Activated naive CD4-positive, alpha-beta T cell (primary cell): ENCODE measurements at places on chromosomes 4 and X.

GRCh38 chr4:119490335-119490734, 138.3 kb downstream of the PDE5A start:
- no peak for DNase-seq

- DNase-seq, result no peak
Measured at GRCh38 chr4:183773790-183774189, 114.7 kb downstream of the TRAPPC11 start.

GRCh38 chr4:185207466-185207865, 1.9 kb upstream of the SNX25 start:
- DNase-seq, result no peak

GRCh38 chrX:152817078-152817764, 13.3 kb downstream of the CETN2 start:
- DNase-seq, result no peak

DNA sequence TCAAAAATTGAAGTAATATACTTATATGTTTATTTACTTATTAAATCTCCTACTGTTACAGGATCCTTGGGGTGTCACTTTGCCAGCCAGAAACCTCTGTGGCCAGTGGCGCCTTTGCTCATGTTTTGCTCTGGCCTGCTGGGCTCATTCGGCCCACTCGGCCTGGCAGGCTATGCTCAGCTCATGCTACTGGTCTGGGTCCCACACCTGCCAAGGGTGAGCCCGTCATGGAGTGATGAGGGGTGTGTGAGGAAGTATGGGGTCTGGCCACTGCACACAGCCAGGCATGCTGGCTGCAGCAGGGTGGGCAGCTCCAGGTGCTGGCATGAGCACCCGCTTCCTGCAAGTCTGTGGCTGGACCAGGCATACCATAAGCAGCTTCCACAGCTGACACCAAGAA, 25.1 kb downstream of the ADH7 start:
- no peak for DNase-seq

DNA sequence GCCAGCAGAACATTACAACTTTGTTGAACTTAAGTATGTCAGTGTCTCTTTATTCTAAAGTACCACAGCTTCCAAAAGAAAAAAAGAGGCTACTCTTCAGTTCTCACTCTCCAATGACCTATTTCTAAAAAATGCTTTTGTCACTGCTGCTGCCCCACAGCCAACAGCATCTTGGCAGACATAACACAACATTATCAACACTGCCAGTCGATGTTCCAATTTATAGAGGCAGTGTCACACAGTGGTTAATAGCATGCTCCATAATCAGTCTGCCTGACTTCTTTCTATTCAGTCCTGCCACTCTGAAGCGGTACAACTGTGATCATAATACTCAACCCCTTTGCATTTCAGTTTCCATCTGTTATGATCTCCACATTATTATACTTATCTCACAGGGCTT, 69.2 kb downstream of the PLS3 start:
- no peak for DNase-seq

DNA sequence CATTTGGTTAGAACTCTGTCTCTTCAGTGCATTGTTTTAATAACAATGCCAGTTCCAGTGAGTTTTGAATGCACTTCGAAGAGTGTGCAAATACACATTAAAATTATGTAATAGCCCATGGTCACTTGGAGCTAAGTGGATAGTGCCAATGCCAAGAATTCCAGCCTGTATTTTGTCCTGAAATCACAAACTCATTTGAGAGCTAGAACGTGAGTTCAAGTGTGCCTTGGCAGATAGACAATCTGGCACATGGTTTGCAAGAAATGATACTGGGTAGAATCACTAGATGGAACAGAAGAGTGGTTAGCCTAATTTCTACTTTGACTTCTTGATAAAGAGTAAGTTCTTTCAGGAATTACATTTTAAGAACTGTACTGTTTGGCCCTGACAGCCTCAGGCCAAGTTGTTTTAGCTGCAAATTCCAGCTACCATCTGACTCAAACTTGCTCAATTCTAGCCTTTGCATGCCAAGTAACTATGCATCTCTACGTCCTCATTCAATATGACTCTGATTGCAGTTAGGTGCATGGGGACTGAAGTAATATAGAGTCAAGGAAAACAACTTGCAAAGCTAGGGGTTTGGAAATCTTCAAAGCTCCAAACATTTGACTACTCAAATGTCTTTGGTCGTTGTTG, 131.9 kb upstream of the SMIM31 start:
- DNase-seq, result no peak

- peak; percentile 1 for DNase-seq
Measured at GRCh38 chrX:13747836-13748235, 13.3 kb downstream of the OFD1 start.

GRCh38 chrX:152844256-152844655, 13.4 kb downstream of the NSDHL start:
- DNase-seq, result no peak

DNA sequence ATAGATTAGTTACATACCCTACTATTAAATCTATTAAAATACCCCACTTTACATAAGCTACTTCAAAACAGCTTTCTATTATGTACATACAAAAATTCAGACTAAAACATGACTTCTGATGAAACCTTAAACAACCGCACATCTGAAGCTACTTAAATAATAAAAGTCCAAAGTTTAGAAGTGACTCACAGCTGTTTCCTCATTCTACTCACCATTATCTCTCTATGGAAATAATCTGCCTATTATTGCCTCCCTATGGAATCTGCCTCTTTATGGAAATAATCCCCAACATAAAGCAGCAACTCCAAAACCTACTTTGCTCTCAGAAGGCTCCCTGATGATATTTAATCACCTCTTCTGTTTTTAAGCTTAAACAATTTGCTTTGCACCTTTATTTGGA, 15.7 kb upstream of the BANK1 start:
- DNase-seq, result no peak

GRCh38 chrX:137031517-137032340, 2.1 kb downstream of the GPR101 start:
- DNase-seq, result no peak

DNA sequence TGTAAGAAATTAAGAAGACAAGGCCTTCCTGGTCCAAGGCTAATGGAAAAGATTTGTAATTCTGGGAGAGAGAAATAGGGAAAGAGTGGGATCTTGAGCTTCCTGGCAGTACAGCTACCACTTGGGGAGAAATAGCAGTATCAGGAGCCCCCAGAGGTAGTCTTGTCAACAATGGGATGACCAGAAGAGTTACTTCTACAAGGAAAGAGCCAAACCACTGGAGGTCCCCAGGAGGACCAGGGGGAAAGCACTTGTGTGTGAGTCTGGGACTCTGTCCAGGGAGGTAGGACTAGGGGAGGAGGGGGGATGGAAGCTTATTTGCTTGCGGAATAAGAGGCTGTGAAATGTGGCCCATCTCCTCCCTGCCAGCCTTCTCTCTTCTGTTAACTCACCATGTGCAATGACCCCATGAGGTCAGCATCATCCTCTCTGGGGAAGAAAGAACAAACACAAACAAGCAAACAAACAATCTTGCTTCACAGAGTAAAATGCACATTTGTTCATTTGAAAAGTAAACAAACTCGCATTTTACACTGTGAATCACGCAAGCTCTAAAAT, 160.1 kb downstream of the STK32B start:
- DNase-seq, result no peak

DNA sequence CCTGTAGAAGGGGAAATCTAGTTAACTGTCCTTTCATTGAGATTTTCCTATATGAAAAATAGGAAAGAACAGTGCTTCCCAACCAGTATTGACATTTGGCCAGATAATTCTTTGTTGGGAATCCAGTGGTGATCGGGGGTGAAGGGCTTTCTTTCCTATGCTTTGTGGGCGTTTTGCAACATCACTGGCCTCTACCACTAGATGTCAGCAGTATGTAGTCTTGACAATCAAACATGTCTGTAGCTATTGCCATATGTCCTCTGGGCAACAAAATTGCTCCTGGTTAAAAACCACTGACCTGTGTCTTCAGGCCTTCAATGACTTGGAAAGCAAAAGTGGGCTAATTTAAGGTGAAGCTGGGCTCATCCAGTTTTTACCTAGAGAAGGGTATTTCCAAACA, 658.5 kb downstream of the DACH2 start:
- no peak for DNase-seq

GRCh38 chr4:90127706-90128345, 632 bp downstream of the CCSER1 start:
- no peak for DNase-seq

- no peak for DNase-seq
Measured at GRCh38 chr4:36997727-36998126, 246.8 kb upstream of the NWD2 start.

GRCh38 chr4:15893962-15894361, 44.6 kb downstream of the FGFBP1 start:
- DNase-seq, result no peak

DNA sequence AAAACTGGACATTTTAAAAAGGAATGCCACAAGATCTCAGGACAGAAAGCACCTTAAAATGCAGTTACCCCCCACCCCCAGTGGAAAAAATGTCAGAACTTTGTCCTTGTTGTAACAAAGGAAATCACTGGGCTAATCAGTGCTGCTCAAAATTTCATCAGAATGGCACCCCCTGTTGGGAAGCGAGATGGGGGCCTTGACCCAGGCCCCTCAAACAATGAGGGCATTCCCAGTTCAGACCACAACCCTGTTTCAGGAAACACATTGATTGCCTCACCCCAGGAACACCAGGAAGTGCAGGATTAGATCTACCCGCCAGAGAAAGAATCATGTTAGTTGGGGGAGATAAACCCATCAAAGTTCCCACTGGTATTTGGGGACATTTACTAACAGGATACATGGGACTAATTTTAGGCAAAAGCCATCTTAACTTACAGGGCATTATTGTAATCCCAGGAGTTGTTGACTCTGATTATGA, 16.4 kb downstream of the SPIN2B start:
- no peak for DNase-seq

DNA sequence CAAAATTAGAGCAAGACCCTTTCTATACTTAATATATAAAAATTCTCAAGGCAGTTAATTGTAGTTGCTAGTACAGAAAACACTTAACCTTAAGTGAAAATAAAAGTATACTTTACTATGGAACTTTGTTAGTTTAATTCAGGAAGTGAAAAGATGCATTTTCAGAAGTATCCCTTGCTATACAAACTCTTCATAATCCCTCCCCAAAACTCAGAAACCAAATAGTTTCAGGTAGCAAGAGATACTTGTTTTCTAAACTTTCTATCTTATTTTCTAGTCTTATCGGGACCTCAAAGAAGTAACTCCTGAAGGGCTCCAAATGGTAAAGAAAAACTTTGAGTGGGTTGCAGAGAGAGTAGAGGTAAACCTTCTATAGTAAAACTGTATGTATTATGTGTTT, 14.3 kb downstream of the PAICS start:
- no peak for DNase-seq

DNA sequence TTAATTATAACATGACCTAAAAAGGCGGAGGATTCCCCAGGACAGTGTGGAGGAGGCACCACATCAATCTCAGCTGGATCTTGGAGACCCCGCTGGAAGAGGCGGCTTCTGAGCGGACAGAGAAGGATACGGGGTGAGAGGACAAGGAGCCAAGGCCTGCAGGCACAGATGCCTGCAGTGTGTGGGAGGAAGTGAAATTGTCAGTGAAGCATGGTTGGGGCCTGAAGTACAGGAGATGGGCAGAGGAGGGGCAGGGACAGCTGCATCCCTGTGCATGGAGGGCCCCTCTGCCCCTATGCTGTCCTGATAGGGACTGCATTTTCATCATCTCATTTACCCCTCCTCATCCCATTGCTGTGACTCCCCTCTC, 1.7 kb upstream of the SLC2A9 start:
- DNase-seq, result no peak

GRCh38 chrX:66547847-66548369, 91.0 kb downstream of the EDA2R start:
- no peak for DNase-seq

- DNase-seq, result no peak
Measured at GRCh38 chr4:138204507-138204906, 37.6 kb downstream of the SLC7A11 start.

DNA sequence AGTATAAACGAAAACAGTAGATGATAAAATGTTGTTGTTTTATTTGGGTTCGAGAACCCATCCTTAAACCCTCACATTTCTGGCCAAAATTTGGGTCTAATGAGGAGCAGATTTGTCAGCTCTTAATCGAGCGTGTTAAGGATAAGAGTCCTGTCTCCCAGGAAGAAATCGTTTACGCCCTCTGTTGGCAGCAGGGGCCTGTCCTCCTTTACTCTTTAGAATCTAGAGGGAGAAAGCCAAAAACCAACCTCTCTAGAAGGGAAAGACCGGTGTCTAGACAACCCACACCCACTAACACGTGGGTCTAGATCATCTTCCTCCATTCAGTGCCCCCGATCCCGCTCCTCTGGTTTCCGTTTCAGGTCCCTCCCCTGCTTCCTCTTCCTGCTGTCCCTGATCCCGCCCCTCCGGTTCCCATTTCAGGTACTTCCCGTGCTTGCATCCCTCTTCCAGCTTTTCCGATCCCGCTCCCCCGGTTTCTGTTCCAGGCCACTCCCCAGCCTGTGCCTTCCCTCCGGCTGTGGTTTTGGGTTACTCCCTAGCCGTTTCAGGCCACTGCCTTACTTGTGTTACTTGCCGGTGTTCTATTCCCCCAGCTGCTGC, 339.1 kb downstream of the PAPSS1 start:
- DNase-seq, result no peak

DNA sequence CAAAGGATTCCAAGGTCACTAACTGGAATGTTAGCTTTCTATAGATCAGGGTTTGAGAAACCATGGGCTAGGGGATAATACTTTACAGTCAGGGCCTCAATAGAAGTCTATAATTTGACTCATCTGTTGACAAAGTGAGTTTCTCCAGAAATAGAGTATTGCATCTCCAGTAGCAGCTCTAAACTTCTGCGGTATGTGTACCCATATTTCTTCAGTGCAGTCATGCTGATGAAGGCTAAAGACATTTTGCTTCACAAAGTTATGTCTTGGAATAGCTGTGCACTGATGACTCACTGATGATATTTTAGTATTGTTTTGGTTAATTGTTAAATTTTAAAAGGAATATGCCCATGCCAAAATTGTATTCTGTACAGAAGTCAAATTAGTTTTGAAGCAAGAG, 464.9 kb upstream of the AMOT start:
- DNase-seq, result no peak

GRCh38 chrX:53239474-53239873, 14.5 kb upstream of the KDM5C start:
- DNase-seq, result no peak

- no peak for DNase-seq
Measured at GRCh38 chr4:101292901-101293300, 54.4 kb downstream of the PPP3CA start.
